Activated CD4-positive, alpha-beta T cell treated with anti-CD3 and anti-CD28 coated beads for 24 hours (primary cell): ENCODE measurements at places on chromosomes 6 and 20.

DNA sequence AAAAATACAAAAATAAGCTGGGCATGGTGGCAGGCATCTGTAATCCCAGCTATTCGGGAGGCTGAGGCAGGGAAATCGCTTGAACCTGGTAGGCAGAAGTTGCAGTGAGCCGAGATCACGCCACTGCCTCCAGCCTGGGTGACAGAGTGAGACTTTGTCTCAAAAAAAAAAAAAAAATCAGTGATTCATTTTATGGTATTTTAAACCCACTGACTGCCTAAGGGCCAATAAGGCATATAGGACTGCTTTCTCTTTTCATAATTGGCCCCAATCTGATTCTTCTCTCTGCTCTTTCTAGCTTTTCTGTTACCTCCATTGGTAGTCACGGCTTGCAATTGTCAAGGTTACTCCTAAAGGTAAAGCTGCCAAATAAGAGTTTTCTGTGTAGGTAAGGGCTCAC lies 60.2 kb upstream of the ADGRF1 start:
- no peak for DNase-seq

- DNase-seq, result no peak
These were observed 44.4 kb upstream of the SIM1 start for GRCh38 chr6:100509101-100509500.

DNA sequence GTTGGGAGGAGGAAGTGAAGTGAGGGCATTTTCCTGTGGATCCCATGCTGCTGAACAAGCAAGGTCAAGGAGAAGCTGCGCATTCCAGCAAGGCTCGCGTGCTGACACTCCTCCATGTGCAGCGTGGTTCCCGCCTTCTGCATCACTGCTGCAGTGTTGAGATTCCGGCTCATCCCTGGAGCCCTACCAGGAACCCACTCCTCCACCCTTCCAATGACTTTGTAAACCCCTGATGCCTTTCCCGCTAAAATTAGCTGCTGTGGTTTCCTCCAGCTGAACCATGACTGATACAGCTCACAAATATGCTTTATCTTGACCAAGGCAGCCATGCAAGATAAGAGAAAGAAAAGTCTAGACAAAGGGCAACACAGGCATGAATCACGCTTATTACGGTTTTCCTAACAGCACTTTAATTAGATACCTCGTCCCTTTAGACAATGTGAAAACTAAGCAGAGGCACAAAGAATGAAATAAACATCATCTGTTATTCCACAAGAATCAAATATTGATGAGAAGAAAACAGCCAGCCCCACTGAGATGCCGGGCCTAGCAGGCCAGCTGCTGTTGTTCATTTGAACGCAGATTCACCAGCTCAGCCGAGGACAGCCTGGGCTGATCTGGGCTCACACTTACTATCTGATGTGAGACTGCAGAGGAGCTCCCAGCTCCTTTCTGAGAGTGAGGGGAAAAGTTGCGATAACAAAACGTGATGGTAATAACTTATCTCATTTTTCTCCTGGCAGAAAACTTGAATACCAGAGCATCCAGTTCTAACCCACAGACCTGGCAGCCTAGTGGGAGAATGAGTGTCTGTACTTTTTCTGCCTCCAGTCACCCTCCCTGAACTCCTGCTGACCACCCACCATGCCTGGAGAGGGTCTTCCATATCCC lies 14.2 kb upstream of the BNIP5 start:
- no peak for DNase-seq

DNA sequence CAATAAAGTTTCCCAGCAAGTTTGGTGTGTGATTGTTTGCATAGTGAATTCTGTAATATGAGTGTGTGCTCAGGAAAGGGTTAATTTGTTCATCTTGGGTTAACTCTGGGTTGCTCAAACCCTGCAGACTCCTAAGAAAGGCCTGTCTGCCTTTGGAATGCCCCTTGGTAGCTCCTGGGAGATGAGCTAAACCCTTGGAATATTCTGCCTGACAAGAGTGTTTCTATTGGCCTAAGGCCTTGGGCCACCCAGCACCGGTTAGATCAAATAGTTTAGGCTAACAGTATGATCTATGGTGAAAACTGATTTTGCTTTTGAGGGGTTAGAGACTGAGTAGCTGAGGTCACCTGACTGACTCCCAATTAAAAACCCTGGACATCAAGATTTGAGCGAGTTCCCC lies 248.3 kb downstream of the GRM1 start:
- DNase-seq, result no peak

- DNase-seq, result no peak
These were observed 4.7 kb downstream of the DSN1 start for GRCh38 chr20:36768768-36769430.

DNA sequence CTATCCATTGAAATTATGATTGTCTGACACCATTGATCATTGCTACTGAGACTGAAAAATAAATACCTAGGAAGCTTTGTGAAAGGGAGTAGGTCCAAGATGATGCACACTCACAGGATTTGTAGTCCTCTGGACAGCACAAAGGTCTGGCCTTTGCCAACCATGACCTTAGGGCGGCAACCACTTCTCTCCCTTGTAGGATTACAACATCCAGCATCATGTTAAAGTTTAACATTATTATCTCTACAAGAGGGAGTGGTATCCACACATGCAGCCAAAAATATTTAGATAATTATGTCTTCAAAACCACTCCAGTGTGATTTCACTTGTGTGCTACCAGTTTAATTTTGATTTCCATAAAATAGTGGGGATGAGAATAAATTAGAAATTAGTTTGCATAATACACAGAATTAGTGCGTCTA lies 51.1 kb upstream of the NHSL1 start:
- no peak for DNase-seq

- no peak for DNase-seq
These were observed 225.3 kb downstream of the TPBG start for GRCh38 chr6:82588859-82589412.

- DNase-seq, result no peak
These were observed 30.2 kb upstream of the FOXP4 start for GRCh38 chr6:41515995-41516394.

DNA sequence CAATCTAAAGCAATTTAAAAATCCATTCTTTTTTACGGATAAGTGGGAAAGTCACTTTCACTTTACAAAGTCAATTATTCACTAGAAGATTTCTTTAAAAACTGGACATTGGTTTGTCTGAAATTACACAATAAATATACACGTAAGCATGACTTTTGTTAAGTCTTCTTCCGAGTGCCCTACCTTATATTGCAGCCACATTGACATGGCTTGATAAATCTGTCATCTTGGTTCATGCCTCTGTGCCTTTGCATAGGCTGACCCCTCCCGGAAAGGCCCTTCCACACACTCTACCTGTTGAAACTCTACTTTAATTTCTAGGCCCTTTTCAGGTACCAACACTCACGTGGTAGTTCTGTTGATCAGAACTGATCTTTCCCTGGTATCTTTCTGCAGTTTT lies 104.1 kb downstream of the SH3BGRL2 start:
- no peak for DNase-seq

DNA sequence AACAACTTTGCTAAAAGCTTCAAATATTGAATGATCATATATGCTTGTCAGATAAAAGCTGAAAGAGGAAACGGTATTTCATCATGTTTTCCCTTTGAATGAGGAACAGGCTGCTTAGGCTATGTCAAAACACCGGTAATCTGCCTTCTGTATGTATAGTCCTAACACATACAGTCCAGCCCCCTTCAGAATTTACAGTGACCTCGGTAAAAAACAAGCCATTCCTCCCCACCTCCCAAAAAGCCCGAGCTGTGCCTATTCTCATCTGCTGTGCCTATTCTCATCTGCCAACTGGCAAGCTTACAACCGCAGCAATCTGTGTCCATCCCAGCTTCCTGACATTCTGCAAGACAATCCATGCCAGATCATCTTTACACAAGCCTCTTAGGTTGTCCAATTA lies 26.8 kb upstream of the UBE2J1 start:
- no peak for DNase-seq

DNA sequence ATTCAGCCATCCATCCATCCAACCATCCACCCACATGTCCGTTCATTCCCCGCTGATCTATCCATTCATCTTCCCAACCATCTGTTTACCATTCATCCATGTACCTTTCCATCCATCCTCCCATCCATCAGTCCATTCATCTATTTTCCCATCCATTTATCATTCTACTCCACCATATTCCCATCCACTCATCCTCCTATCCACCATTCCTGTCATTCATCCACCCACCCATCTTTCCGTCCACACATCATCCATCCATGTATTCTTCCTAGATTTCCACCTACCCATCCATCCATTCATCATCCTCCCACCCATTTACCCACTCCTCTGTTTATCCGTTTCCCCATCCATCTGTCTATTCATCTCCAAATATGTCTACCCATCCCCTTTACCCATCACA lies 6.8 kb downstream of the BPIFB6 start:
- DNase-seq, result no peak

- DNase-seq, result no peak
These were observed 12.1 kb downstream of the HIVEP2 start for GRCh38 chr6:142932889-142933288.
